ENCODE measurements at places on chromosomes 1 and 21. TPM values are rescaled to one million over a fixed set of nuclear protein-coding genes. Genes with fewer than 3 reads are reported as not detected.

DNA sequence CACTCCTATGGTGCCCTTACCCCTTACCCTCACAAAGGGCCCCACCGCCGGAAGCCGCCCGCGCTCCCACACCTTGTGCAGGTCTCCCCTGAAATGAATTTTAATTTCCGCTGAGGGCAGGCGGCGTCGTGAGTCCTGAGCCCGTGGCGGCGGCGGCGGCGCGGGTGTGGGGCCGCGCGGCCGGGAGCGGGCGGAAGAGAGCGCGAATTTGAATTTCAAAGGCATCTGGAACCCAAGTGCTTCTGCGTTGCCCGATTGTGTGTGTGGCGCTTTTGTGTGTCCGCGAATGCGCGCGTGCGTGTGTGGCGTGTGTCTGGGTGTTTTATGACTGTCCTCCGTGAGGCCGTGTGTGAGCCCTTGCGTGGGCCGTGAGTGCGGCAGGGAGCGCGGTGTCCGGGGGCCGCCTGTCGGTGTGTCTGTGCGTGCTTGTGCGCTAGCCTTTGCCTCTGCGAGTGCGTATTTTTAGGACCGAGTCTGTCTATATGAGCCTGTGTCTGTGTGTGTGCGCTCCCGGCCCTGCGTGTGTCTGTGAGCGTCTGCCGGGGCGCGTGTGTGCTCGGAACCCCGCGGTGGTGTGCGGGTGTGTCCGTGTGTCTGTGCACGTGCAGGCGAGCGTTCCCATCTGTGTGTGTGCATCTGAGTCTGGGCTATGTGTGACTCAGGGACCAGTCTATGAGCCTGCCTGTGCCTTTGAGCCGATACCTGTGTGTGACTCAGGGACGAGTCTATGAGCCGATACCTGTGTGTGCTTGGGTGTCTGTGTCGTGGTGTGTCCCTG is 7.9 kb upstream of the ADGRB2 start:
- no peak for DNase-seq

DNA sequence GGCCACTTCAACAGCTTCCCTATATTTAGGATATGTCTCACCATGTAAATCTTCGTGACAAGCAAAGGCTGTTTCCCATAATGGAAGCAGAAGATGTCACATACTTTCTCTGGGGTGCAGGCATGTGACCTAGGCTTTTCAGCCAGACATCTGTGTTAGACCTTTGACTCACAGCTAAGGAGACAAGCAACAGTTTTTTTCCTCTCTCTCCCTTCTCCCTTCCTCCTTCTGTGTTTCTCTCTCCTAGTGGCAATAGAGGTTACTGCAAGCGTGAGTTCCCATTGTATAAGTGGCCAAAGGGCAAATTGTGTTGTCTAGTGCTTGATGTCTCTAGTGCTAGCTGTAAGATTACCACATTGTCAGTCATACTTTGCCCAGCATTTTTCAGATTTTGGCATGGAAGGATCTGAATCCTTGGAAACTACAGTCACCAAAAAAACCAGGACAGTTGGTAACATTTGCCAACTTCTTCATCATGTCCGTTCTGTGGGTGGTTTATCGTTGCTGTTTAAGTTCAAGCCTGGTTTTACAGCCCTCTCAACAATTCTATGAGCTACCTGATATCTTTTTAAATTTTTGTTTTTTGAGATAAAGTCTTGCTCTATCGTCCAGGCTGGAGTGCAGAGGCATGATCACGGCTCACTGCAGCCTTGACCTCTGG is 44.4 kb upstream of the RABGAP1L start:
- peak; percentile 19 for DNase-seq

DNA sequence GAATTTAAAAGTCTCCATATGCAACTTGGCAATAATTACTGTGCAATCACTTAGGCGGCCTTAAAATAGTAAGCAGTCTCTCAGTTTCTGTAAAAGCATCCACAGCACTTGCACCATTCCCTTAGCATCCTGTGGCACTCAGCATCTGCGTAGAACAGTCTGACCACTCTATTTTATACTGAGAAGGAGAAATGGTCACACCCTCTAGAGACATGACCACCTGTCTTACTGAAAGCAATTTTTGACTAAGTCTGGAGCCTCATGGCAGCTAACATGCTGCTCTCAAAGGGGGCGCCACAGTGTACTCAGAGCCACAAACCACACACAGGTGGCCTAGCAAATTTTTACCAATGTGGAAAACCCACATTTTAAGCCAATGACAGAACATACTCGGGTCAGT is 62.0 kb downstream of the KCNK1 start:
- DNase-seq = no peak

DNA sequence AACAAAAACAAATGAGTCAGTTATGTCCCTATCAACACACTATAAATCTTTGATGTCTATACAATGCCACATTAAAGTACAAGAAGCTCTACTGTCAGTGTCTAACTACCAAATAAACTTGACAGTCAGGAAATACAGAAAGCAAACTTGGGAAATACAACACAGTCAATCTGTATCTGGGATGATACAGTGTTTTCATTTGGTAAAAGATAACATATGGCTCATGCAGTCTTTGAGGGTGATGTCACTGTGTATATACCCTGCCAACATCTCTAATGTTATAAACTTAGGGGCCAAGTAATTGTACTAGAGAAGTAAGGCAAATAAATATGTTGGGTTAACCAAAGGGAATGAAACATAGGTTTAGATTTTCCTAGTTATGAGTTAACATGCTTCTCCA is 552.5 kb upstream of the ADAMTS5 start:
- DNase-seq = peak; percentile 7

Gene RPTN
- not detected for total RNA-seq

Gene VWA1
- 0.58 TPM for total RNA-seq
